ENCODE measurements at places on chromosomes 6 and 20. TPM values are rescaled to one million over a fixed set of nuclear protein-coding genes. Genes with fewer than 3 reads are reported as not detected.

GRCh38 chr20:25695532-25696370 is 902 bp downstream of the ZNF337 start:
- peaks cover 4% of the 10 kb centered on the region for H3K27me3 ChIP-seq
- H3K36me3 ChIP-seq: peaks cover 26% of the 10 kb centered on the region
- peak overlapping the region; percentile 94 for H3K27ac ChIP-seq
- DNase-seq: no peak
- peaks cover 28% of the 10 kb centered on the region for H3K4me1 ChIP-seq
- H3K4me3 ChIP-seq: peak overlapping the region; percentile 95

- H3K27ac ChIP-seq: no peak overlapping the region
- DNase-seq: no peak
- peaks cover 3% of the 10 kb centered on the region for H3K27me3 ChIP-seq
Measured at GRCh38 chr20:4997222-4997621, 4.1 kb downstream of the SLC23A2 start.

HNF4A gene
- total RNA-seq: not detected

BEND6 gene
- not detected for total RNA-seq

DZANK1 gene
- total RNA-seq: 1.9 TPM

DNA sequence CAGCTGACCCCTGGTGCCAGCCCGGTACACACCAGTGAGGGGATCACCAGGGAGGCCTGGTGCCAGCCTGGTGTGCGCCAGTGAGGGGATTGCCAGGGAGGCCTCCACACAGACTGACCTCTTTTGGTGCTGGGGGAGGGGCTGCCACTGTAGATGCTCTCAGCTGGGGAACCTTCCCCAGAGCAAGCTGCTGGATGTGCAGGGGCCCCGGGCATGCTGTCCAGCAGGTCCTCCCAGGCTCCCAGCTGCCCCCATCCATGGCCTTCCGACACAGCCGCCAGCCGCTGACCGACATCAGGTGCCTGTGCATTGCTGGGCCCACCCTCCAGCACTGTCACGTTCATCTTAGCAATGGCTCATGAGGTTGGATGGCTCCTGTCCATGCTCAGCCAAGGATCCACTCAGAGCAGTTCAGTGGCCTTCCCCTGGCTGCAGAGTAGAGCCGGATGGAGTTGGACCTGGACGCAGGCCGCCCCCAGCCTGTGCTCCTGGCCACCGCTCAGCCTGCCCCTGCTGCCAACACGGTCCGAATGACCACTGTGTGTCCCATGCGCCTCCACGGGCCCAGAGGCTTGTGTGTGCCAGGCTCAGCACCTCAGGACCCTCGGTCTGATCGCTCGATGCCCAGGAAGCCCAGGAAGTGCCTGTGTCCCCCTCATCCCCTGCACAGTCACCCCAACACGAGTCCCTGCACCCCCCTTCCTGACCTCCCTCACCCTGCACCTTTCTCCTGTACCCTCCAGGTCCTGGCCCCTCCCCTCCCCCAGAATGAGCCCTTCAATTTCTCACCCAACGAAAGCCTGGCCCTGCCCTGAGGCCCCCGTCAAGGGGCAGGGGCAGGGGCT is 95.7 kb downstream of the YTHDF1 start:
- no peaks in the 10 kb centered on the region for H3K4me1 ChIP-seq
- no peak overlapping the region for H3K27ac ChIP-seq
- no peaks in the 10 kb centered on the region for H3K36me3 ChIP-seq
- no peaks in the 10 kb centered on the region for H3K27me3 ChIP-seq

SMPDL3A gene
- total RNA-seq: 0.42 TPM

- no peak overlapping the region for H3K27ac ChIP-seq
- H3K36me3 ChIP-seq: no peaks in the 10 kb centered on the region
- H3K27me3 ChIP-seq: no peaks in the 10 kb centered on the region
- H3K4me3 ChIP-seq: no peak overlapping the region
Measured at GRCh38 chr6:161918628-161919205, 644.9 kb upstream of the AGPAT4 start.

GRCh38 chr6:70353448-70353847 is 50.6 kb upstream of the COL9A1 start:
- no peaks in the 10 kb centered on the region for H3K36me3 ChIP-seq
- H3K4me3 ChIP-seq: no peak overlapping the region
- DNase-seq: no peak
- peaks cover 3% of the 10 kb centered on the region for H3K27me3 ChIP-seq
- H3K4me1 ChIP-seq: no peaks in the 10 kb centered on the region
- no peak overlapping the region for H3K27ac ChIP-seq

DNA sequence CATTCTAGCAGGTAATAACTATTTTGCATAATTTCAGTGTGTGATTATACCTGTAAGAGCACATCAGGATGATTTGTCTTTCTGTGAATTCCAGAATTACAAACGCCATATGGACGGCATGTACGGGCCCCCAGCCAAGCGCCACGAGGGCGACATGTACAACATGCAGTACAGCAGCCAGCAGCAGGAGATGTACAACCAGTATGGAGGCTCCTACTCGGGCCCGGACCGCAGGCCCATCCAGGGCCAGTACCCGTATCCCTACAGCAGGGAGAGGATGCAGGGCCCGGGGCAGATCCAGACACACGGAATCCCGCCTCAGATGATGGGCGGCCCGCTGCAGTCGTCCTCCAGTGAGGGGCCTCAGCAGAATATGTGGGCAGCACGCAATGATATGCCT is 122.7 kb downstream of the TMEM242 start:
- no peaks in the 10 kb centered on the region for H3K27me3 ChIP-seq
- no peaks in the 10 kb centered on the region for H3K4me1 ChIP-seq
- H3K4me3 ChIP-seq: no peak overlapping the region
- no peak for DNase-seq
- H3K36me3 ChIP-seq: peaks cover 33% of the 10 kb centered on the region
- H3K27ac ChIP-seq: no peak overlapping the region

DNA sequence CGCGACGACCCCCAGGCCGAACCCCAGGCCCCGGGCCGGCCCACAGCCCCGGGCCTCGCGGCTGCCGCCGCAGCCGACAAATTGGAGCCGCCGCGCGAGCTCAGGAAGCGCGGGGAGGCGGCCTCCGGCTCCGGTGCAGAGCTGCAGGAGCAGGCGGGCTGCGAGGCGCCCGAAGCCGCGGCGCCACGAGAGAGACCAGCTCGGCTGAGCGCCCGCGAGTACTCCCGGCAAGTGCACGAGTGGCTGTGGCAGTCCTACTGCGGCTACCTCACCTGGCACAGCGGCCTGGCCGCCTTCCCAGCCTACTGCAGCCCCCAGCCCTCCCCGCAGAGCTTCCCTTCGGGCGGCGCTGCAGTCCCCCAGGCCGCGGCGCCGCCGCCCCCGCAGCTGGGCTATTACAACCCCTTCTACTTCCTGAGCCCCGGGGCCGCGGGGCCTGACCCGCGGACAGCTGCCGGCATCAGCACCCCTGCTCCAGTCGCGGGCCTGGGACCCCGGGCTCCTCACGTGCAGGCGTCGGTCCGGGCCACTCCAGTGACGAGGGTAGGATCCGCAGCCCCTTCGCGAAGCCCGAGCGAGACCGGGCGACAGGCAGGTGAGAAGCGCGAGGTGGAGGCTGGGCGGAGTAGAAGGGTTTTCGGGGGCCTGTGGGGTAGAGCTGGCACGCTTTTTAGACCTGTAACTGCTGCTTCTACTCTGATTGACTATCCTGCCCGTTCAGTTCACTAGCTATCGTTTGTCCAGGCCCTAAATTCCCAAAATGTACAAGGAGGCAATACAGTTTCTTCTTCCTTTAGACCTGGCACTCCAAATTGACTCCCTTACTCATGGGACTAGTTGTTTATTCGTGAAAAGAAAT is 654 bp downstream of the FAM8A1 start:
- peak overlapping the region; percentile 72 for H3K27ac ChIP-seq
- H3K36me3 ChIP-seq: peaks cover 18% of the 10 kb centered on the region
- no peaks in the 10 kb centered on the region for H3K27me3 ChIP-seq

ZNF391 gene
- total RNA-seq: 0.92 TPM

RALY gene
- total RNA-seq: 152 TPM

TFAP2B gene
- total RNA-seq: not detected

DNA sequence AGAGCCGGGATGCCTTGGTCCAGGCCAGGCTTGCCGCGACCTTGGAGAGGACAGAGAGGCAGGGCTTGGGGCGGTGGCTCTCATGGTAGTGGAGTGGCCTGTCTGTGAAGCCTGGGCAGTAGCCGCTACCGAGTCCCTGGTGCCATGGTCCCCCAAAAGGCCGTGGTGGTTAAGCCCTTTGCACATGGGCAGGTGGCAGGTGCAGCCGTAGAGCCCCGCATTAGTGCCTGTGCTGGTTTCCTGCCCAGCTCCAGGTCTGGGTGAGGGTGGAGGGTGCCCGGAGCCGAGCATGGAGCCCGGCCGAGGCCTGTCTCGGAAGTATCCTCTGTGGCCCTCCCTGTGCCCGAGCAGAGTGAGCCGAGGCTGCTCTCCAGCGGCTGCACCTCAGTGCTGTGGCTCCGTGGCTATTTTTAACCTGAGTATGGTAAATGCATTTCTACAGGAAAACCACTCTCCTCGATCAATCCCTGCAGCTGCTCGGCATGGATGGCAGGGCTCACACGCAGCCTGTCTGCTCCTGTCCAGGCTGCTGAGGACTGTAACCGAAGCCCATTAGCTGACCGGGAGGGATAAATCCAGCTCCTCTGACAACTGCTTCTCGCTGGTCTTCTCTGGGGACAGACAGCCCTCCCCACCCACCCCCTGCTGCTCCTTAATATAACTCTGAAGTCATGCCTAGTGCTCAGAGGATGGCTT is 36.3 kb upstream of the GATA5 start:
- no peak overlapping the region for H3K4me3 ChIP-seq
- H3K27ac ChIP-seq: no peak overlapping the region
- no peaks in the 10 kb centered on the region for H3K36me3 ChIP-seq
- peak; percentile 66 for DNase-seq
- peaks cover 12% of the 10 kb centered on the region for H3K27me3 ChIP-seq

- H3K4me3 ChIP-seq: no peak overlapping the region
- DNase-seq: no peak
- no peaks in the 10 kb centered on the region for H3K27me3 ChIP-seq
- H3K27ac ChIP-seq: no peak overlapping the region
- H3K4me1 ChIP-seq: peaks cover 17% of the 10 kb centered on the region
- H3K36me3 ChIP-seq: peaks cover 75% of the 10 kb centered on the region
Measured at GRCh38 chr20:49945701-49946477, 9.7 kb downstream of the RNF114 start.

DNA sequence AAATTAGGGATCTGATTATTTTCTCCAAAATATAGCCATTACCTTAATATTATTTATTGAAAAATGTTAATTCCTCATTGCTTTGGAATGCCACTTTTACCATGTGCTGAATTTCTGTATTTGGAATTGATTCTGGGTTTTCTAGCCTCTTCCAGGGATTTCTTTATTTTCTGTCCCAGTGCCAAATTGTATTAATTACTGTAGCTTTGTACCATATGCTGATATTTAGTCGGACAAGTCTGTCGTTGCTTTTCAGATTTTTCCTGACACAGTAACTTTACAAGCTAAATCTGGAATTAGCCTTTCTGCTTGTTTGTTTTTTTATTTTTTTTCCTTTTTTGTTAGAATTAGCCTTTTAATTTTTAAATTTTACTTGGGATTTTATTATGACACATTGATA is 10.9 kb upstream of the TMEM14B start:
- no peak for DNase-seq
- H3K4me1 ChIP-seq: no peaks in the 10 kb centered on the region
- H3K4me3 ChIP-seq: no peak overlapping the region
- H3K36me3 ChIP-seq: peaks cover 7% of the 10 kb centered on the region

ZNF165 gene
- 0.47 TPM for total RNA-seq

PKIB gene
- not detected for total RNA-seq

- H3K27ac ChIP-seq: no peak overlapping the region
- H3K27me3 ChIP-seq: peaks cover 1% of the 10 kb centered on the region
- peak; percentile 52 for DNase-seq
- no peaks in the 10 kb centered on the region for H3K36me3 ChIP-seq
Measured at GRCh38 chr6:2911171-2911570, 8.1 kb upstream of the SERPINB9 start.

DNA sequence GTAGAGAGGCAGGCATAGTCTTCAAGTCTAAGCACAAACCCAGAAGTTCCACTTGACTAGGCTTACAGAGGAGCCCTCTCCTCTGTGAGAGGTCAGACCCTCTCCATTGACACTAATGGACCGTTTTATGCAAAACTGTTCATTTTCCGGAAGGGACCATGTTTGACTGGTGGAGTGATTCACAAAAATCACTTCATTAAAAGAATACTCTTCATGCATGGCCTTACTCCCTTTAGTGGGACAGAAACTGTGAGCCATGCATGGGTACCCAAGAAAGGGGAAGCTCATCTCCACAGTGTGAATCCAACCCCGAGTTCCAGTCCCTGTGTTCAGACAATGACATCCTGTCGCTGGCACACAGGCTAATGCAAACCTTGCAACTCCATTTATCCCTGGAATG is 63.2 kb downstream of the OLIG3 start:
- no peak overlapping the region for H3K4me3 ChIP-seq
- H3K4me1 ChIP-seq: no peaks in the 10 kb centered on the region
- no peak for DNase-seq

DNA sequence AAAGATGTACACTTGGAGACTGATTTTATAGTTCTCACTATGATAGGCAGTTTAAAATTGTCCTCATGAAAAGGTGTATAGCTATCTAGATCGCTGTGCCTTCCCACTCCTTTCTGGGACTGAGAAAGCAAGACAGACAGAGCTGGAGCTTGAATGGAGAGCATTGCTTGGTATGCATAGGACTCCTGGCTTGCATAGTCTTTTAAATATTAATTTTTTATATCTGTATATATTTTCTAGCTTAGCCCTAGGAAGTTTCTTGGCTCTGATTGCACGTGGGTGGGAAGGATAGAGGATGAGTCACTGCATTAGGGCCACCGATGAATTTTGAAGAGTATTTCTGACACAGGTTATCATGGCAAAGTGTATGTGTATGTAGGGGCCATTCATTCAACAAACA is 150.0 kb upstream of the SPACA1 start:
- H3K36me3 ChIP-seq: no peaks in the 10 kb centered on the region
- no peaks in the 10 kb centered on the region for H3K4me1 ChIP-seq
- no peak for DNase-seq
- H3K27me3 ChIP-seq: peaks cover 6% of the 10 kb centered on the region

GRCh38 chr20:57107208-57107607 is 159.2 kb downstream of the BMP7 start:
- no peaks in the 10 kb centered on the region for H3K27me3 ChIP-seq
- no peak for DNase-seq
- H3K4me3 ChIP-seq: no peak overlapping the region
- H3K36me3 ChIP-seq: no peaks in the 10 kb centered on the region
- no peak overlapping the region for H3K27ac ChIP-seq
- no peaks in the 10 kb centered on the region for H3K4me1 ChIP-seq

GRCh38 chr20:8242827-8243724 is 111.0 kb downstream of the PLCB1 start:
- H3K4me3 ChIP-seq: no peak overlapping the region
- H3K4me1 ChIP-seq: peaks cover 2% of the 10 kb centered on the region
- no peaks in the 10 kb centered on the region for H3K36me3 ChIP-seq
- no peak for DNase-seq
- H3K27me3 ChIP-seq: no peaks in the 10 kb centered on the region
- no peak overlapping the region for H3K27ac ChIP-seq

AVP gene
- total RNA-seq: not detected

DNA sequence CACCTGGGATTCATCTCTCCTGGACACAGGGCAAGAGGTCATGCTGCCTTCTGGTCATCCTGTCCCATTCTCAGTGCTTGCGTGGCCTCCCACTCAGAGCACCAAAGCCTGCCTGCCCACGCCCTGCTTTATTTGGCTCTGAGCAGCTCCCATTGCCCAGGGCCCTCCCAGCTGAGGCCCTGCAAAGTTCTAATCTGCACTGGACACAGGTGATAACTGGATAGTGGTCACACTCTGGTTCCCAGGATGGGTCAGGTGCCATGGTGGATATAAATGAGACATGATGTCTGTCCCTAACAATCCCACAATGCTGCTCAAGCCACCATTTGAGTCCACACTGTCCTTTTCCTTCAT is 39.5 kb downstream of the CPXM1 start:
- DNase-seq: no peak
- no peak overlapping the region for H3K4me3 ChIP-seq
- no peaks in the 10 kb centered on the region for H3K36me3 ChIP-seq
- peaks cover 4% of the 10 kb centered on the region for H3K4me1 ChIP-seq
- H3K27ac ChIP-seq: no peak overlapping the region
- peaks cover 7% of the 10 kb centered on the region for H3K27me3 ChIP-seq
